ENCODE measurements at places on chromosomes 2 and 18.

GRCh38 chr2:70771446-70771845, 3.4 kb upstream of the ADD2 start:
- no peak for DNase-seq

GRCh38 chr2:71361631-71362030, 30.0 kb downstream of the ZNF638 start:
- DNase-seq = no peak

- peak; percentile 21 for DNase-seq
Observed at GRCh38 chr2:25043241-25043867, 1.5 kb downstream of the EFR3B start.

- DNase-seq = no peak
Observed at GRCh38 chr18:55421308-55421614, 166.7 kb downstream of the TCF4 start.

DNA sequence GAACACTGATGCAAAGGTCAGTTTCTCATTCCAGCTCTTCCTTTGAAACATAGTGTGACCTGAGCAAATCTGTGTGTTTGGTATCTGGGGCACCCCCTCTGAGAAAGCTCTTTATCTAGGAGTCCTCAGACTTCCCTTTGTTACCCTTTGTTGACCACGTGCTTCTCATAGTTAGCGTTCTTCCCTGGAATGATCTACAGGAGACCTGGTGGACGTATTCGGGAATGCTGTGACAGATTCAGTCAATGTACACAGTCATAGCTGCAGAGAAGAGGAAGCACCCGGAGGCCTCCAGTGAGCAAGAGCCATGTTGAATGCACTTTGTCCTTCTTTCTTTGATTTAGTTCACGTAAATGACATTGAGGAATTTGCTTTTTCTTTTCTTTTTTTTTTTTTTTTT, 10.7 kb upstream of the CHMP1B start:
- no peak for DNase-seq

DNA sequence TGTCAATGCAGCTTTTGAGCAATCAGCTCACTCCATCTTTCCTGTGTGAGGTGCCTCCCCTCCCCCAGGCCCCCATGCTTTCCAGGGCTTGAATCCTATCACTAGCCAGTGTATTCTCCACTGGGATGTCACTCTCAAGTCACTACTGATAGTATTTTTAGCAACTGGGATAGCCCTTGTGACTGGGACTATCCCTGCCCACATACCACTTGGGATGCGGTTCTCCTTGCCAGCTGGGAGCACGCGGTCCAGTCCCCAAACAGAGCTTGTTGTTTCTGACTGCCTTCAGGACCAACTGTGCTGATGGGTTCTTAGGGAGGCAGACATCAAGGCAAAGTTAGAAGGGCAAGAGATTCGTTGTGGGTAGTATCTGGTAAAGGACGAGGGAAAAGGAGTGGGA, 134.9 kb downstream of the FAM161A start:
- no peak for DNase-seq

DNA sequence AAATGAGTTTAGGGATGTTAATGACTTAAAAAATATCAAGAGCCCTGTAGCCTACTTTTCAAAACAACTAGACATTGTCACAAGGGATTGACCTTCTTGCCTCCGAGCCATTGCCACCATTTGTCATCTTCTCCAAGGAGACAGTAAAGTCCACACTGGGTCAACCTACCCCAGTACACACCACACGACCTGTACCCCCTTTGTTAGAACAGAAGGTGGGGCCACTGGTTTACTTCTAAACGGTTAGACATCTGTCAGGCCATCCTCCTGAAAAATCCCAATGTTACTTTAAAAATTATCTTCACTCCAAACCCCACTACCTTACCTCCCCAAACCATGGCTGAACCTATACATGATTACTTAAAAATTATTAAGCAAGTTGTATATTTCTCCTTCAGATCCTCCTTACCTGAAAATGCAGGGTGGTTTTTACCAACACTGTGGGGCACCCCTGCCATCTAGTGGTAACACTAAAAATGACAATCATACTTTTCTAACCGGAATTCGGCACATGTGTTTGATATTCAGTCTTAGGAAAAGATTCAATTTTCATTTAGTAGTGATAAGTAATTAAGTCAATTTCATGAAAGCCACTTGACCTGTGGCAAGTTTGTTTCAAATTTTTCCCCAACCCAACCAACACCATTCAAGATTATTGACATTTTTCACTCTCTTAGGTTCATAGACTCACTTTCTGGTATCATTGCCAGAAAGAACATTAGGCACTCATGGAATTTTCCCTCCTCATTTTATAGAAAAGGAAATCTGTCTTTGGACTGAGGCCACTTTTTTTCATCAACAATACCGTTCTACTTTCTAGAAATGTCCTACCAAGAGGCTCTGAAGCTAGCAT, 265.3 kb upstream of the PKDCC start:
- peak; percentile 30 for DNase-seq

DNA sequence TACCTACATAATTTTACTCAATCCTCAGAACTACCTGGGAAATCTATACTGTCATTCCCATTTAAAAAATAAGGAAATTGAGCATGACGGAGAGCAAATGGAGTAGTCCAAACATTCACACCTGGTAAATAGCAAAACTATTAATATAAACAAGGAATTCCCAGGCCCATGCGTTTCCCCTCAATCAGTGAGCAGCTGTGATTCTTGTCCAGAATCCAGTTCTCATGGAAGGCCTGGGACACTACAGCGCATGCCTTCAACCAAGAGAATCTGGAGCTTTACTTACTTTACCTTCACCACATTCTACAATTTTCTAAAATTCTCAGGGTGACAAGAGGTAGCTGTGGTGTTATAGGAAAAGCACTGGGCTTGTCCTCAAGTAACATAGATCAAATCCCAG, 259.0 kb downstream of the LRATD1 start:
- no peak for DNase-seq

DNA sequence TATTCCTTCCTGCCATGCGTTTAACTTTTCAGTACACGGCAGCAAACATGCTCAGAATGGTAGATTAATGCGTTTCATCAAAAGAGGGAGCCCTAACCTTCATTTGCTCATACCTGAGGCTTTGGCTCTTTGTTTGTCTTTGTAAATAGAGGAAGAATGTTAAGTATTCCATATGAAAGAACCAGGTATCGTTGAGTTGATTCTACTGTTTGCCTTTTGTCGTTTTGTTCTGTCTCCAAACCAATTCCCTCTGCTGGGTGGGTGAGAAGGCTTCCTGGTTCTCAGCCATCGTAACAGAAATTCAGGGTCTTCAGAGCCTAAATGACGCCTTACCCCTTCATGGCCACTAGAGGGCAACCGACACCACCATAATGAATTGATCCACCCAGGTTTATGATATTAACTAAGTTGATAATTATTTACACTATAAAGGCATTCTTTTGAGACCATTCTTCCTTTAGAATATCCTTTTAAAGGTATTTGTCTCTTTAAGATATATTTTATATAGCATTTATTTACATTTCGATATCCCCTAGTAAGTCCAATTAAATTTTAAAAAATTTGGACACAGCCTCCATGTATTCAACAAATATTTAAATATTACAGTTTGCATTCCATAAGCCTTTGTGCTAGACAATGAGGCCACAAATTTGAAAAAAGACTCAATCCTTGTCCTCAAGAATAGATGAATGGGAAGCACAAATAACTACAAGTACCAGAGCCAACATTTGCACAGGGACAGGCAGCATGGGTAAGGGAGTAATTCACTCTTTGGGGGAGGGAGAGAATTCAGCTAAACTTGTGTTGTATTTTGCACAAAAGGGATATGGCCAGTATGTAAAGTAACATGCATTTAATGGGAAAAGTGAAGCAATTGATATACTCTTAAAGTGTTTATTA, 48.1 kb downstream of the TIMM21 start:
- DNase-seq = peak; percentile 52

- DNase-seq = no peak
Observed at GRCh38 chr18:8513249-8513648, 96.0 kb upstream of the RAB12 start.

- no peak for DNase-seq
Observed at GRCh38 chr2:33810046-33810835, 211.1 kb upstream of the FAM98A start.

DNA sequence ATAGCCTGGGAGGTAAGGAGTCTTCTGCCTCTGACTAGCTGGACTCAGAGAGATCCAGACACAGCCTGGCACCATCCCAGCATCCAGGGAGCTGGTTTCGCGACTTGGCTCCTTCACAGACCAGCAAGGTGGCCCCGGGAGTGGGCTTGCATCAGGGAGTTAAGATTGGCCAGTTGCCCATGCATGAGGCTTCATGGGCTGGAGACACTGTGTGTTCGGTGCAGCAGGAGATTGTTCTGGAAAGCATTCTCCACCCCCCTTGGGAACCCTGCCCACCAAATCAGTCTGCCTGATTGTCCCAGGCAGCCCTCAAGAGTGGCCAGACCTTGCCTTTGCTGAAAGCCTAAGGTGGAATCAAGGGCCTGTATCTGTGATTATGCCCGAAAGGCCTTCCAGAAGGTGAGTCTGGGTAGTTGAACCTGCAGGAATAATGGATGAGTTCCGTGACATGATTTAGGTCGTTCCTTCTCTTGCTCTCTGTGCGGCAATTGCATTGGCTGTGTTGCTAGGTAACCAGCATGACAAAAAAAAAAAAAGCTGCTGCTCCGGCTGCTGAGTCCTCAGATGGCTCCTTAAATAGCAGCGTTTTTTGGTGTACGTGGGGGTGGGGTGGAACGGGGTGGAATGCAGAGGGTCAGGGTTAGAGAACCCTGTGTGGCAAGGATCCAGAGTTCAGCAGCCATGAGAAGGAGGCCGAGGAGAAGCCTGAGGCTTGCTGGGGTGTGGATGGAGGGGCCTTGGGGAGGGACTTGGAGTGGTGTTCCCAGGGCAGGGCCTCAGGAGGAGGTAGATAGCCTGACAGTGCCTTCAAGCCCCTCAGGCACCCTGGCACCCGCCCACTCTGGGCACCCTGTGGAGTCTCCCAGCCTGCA, 93.0 kb upstream of the MCFD2 start:
- no peak for DNase-seq
